ENCODE measurements at places on chromosomes 5 and 9.

GRCh38 chr9:117704597-117704996, 394 bp downstream of the TLR4 start:
- no peak for DNase-seq

GRCh38 chr9:98185611-98186171, 6.7 kb downstream of the CORO2A start:
- DNase-seq, result peak; percentile 43

GRCh38 chr9:72440378-72440777, 75.4 kb upstream of the ZFAND5 start:
- no peak for DNase-seq

DNA sequence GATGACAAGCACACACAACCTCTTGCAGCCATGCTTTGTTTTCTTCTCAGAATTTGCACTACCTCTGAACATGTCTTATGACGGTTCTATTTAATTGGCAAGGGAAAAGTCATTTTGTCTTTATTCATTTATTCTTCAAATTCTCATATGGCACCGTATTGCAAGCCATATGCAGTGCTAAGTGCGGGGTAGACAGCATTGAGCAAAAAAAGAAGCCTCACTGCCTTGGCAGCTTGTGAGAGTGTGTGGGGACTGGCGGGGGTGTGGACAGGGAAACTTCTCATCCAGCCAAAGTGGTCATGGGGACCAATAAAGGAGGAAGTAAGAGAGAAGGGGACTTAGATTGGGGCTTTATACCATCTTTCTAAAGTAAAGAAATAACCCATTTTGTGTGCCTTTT, 160.0 kb downstream of the CDH12 start:
- DNase-seq, result no peak
